Stimulated activated CD8-positive, alpha-beta memory T cell treated with anti-CD3 and anti-CD28 coated beads, Interleukin-4, amount 100 ng/mL, for 24 hours (primary cell): ENCODE measurements at places on chromosomes 2 and 18.

GRCh38 chr2:203396667-203397066 lies 68.5 kb downstream of the ABI2 start:
- DNase-seq: no peak

GRCh38 chr2:16303273-16303577 lies 362.4 kb downstream of the CYRIA start:
- DNase-seq: no peak

DNA sequence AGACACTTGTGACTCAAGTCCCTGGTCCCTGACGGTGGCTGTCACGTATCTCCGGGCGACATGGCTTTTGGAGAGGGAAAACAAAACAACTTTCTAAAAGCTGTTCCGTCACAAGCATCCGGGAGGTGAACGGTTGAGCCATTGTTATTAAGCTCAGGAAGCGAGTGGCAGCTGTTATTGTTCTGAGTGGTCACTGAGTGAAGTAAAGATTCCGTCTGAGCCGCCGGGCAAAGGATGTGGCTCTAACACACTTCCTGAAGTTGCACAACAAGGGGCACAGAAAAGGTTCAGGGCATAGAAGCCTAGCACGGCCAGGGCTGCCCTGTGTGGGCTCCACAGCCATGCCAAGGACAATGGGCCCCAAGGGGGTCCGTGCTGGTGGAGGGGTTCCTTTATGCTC lies 24.3 kb downstream of the INPP5D start:
- DNase-seq: no peak

DNA sequence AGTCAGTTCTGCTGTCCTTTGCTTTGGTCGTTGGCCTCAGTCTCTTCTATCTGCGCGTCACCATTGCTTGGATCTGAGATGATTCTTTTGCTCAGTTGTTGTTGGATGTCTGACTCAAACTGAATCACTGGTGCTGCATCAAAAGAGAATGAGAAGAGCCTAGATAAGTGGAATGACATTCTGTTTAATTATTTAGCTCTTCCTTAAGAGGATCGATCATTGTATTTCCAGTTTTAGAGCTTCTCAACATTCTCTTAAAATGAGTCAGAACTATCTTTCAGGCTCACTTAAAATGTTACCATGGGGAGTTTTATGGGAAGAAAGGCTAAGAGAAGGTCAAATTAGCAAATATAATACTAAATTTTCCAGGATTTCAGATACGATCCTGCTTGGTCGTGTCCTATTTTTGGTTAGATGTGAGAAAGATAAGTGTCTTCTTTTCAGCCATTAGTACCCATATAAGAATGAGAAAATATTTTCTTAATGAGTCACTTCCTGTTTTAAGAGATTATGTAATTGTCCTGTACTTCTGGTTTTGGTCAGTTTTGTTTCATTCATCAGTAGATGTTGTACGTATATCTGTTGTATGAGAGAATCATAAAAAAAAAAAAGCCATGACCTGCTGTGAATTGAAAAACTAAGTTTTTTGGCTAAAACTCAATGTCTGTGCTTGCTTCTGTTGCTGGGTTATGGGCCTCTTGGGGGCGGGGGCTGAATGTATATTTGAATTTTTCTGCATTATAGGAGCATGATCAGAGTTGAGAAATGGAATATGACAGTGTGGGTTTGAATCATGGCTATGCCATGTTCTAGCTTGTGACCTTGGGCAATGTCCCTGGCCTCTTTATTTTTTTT lies 31.6 kb upstream of the CASP10 start:
- no peak for DNase-seq

DNA sequence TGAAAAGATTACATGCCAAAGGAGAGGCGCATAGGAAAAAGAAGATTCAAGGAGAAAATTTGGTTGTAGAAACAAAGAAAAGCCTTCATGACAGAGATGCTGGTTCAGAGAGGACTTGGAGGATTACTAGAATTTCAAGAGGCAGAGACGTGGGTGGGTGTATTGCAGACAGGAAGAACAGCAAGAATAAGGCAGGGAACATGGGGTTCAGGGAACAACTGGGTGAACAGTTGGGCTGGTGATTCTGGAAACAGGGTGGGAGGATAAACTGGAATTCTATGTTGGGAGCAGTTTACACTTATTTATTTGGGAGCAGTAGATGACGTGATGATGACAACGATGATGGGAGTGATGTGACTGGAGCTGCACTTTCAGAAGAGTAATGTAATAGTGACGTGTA lies 18.4 kb upstream of the GMCL1 start:
- no peak for DNase-seq

GRCh38 chr2:230885463-230886130 lies 20.9 kb downstream of the ITM2C start:
- no peak for DNase-seq

GRCh38 chr2:235692076-235692475 lies 198.2 kb downstream of the AGAP1 start:
- DNase-seq: no peak

DNA sequence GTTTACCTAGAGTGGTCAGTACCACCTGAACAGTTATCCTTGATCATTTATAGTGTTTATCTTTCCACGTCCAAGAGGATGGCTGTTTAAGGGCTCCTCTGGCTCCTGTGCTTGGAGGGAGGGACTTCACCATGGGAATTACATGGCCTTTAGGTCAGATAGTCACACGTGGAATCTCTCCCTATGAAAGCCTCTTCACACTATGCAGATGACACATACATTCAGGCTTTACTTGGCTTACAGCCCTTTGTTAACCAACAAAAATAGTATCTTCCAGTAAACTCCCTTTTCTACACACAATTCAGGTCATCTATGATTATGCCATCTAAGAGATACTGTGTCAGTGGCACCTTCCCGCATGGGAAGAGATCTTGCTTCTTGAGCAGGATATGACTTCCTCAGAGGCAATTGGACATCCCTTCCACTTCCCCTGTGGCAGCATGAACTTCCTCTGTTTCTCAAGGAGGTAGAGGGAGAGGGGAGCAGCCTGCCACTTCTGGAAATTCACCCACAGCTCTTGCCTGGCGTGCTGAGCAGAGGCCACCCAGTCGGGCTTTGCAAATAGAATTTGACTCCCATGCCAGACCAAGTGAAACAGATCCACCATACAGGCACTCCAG lies 53.5 kb downstream of the COLEC12 start:
- DNase-seq: no peak

GRCh38 chr2:133512121-133512520 lies 56.1 kb downstream of the NCKAP5 start:
- DNase-seq: no peak

DNA sequence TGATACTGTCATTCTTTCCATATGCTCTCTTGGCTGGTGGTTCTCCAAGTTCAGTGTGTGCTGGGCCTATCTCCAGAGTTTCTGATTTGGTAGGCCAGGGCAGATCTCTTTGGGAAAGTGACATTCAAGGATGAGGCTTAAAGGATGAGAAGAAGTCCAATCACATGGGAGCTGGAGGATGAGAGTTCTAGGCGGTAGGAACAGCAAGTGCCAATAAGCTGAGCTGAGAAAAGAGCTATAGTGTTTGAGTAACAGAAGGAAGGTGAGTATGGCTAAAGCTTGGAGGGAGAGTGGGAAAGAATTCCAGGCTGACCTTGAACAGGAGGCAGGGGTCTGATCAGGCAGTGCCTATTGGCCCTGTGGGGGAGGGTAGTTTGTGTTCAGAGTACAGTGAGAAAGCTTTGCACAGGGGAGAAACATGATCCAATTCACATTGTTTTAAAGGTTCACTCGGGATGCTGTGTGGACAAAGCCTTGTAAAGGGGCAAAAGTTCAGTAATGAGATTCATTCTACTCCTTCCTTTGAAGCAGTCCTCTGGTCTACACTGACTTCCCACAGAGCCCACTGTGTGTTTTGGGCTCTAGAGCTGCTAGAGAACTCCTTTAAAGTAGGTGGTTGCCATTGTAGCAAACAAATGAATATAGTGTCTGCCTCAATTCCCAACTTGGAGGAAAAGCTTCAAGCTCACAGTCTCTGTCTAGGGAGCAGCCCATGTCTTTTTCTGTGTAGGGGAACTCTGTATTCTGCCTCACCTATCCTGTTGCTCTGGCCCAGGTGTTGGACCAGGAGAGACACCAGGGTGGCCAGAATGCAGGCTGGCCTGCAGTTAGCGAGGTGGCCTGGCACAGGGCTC lies 81.8 kb downstream of the FASTKD2 start:
- DNase-seq: no peak

DNA sequence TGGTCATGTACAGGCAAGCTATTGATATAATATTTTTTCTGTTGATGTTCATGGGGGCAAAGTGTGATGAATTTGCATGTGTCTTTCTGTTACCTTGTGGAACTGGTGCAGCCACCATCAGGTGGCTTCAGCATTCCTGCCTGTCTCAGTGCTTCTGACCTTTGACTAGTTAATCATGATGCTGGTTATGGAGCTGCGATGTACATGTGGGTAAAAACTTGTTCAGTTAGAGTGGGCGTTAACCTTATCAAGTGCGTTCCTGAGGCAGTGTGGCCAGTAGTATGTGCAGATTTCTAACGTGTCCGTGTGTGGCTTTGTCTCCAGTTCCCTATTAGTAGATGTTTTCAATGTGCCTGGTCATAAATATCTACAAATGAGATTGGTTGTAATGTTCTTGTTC lies 127.4 kb upstream of the ZSWIM2 start:
- no peak for DNase-seq

GRCh38 chr2:165743442-165743841 lies 50.6 kb downstream of the GALNT3 start:
- DNase-seq: no peak

DNA sequence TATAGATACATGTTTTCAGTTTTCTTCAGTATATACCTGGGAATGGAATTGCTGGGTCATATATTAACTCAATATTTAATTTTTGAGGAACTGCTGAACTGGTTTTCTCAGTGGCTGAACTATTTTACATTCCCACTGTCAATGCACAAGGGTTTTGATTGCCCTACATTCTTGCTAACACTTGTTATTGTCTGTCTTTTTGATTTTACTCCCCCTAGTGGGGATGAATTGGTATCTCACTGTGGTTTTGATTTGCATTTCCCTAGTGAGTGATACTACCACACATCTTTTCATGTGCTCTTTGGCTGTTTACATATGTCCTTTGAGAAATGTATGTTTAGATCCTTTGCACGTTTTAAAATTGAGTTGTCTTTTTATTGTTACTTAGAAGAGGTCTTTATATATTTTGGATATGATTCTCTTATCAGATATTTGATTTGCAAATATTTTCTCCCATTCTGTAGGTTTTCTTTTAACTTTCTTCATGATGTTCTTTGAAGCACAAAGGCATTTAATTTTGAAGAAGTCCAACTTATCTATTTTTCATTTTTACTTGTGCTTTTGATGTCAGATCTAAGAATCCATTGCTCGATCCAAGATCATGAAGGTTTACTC lies 36.2 kb downstream of the ASB1 start:
- no peak for DNase-seq

- no peak for DNase-seq
Observed at GRCh38 chr18:39776766-39777165, 2178.3 kb upstream of the PIK3C3 start.

DNA sequence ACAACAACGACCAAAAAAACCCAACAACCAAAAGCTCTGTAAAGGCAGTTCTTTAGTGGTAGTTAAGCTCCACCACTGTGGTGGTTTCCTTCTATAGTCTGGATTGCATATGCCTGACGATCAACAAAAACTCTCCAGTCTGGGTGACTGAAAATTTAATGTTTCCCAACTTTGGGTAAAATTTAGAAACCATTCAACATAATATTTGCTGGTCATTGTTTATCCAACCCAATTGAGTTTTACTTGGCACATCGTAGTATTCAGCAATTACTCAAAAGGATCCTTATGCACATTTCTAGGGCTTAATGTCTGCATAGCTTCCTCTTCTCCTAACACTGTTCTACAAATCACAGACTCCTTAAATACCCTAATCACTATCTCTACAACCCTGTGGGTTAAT lies 1080.2 kb upstream of the NRXN1 start:
- no peak for DNase-seq

GRCh38 chr18:74507097-74507881 lies 11.1 kb downstream of the CNDP2 start:
- DNase-seq: no peak

DNA sequence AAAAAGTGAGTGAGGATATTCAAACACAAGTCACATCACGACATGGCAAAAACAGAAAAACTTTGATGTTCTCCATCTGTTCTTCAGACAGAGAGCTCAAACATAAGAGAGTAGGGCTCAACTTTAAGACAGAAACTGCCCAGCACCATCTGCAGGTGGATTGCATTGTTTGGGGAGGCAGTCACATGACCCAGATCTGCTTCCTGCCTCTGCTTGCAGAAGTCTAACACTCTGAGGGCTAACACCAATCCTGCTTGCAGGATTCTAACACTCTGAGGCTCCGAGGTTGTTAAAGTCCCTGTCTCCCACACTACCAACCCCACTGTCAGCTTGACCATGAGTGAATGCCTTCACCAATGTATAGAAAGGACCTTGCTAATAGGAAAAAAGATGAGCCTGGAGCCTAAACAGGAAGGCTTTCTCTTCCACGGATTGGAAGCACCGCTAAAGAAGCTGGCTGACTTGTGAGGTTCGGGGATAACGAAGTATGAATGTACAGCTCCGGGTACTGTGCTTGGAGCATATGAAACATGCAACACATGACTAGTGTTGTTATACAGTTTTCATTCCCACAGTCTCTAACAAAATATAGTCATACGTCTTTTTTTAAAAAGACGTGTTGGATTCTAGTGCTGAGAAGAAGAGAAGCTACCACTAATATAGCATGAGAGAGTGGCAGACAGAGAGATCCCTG lies 176.6 kb upstream of the CREB1 start:
- no peak for DNase-seq

GRCh38 chr2:132384491-132385151 lies 32.0 kb upstream of the GPR39 start:
- DNase-seq: no peak

DNA sequence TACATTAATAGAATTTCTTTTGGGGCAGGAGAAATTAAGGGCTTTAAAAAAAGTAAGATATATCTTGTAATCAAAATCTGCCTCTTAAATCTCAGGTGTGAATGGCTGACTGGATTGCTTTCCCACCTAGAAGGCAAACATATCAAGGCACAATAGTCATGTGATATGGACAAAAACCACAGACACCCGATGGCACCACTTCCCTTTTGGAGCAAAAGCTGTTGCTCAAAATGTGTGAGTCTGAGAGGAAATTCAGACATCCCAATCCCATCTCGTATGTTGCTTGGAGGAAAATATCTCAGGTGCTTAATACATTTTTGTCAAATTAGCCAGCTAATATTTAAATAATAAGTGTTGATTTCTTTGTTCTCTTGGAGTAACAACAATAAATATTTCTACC lies 120.7 kb downstream of the KCNF1 start:
- no peak for DNase-seq

DNA sequence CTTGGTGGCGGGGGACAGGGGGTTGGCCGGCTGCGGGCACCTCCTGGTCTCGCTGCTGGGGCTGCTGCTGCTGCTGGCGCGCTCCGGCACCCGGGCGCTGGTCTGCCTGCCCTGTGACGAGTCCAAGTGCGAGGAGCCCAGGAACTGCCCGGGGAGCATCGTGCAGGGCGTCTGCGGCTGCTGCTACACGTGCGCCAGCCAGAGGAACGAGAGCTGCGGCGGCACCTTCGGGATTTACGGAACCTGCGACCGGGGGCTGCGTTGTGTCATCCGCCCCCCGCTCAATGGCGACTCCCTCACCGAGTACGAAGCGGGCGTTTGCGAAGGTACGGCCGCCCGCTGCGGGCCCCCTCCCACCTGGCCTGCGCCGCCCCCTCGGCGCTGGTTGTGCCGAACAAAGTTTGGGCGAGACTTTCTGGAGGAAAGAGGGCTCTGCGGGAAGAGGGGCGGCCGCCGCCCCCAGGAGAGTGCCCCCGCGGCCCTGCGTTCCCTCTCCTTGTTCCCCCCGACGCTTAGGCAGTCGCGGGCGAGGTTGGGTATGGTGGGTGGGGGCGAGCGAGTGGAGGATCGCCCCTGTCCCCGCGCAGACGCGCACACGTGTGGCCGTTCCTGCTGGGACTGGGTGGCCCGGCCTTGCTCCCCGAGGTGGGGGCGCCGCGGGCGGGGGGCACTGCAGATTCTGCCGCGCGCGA lies 866 bp downstream of the CRIM1 start:
- no peak for DNase-seq
